ENCODE measurements at places on chromosomes 1 and 21. TPM values are rescaled to one million over a fixed set of nuclear protein-coding genes. Genes with fewer than 3 reads are reported as not detected.

Gene PRELP
- total RNA-seq, result 0.14 TPM

Gene NR1I3
- not detected for total RNA-seq

Gene DIRAS3
- 5.7 TPM for total RNA-seq

Gene CD52
- not detected for total RNA-seq

Gene LAMC2
- total RNA-seq, result 1.5 TPM

Gene C4BPA
- not detected for total RNA-seq

Gene OR6N2
- total RNA-seq, result not detected

Gene MYBPH
- 0.88 TPM for total RNA-seq

Gene C1orf94
- total RNA-seq, result not detected

Gene TCP10L
- total RNA-seq, result not detected

Gene ARMH1
- total RNA-seq, result not detected

Gene IGFN1
- under 0.01 TPM for total RNA-seq

Gene ZRANB2
- 43.5 TPM for total RNA-seq

Gene OR10R2
- not detected for total RNA-seq

Gene SPRR5
- total RNA-seq, result not detected

Gene GBP6
- not detected for total RNA-seq

Gene ABL2
- total RNA-seq, result 46.0 TPM

Gene GREM2
- 2.0 TPM for total RNA-seq

Gene PKLR
- total RNA-seq, result not detected

Gene FAM131C
- not detected for total RNA-seq

Gene FCRL6
- not detected for total RNA-seq

Gene ILDR2
- 0.14 TPM for total RNA-seq

Gene MYOM3
- total RNA-seq, result 0.14 TPM

Gene CYP4Z1
- not detected for total RNA-seq

Gene OR2G6
- total RNA-seq, result under 0.01 TPM

Gene USH2A
- under 0.01 TPM for total RNA-seq
